CMK (cell line): ENCODE measurements at places on chromosomes 1 and 21.

DNA sequence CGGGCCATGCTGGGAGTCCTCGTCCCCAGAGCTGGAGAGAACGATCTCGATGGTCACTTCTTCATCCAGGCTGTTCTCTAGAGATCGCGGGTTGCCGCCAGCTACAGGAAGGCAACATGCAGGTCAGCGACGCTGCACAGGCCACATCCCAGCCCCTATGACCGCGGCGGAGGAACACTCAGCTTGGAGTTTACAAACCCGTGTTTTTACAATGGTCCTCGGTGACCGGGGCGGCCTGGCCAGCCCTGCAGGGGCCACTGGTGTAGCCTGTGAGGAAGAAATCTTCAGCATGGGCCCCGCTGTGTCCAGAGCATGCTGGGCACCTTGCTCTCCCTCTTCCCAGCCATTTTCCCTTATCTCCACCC lies 30.5 kb downstream of the ZNF496 start:
- DNase-seq = no peak

- no peak for DNase-seq
These were observed 131.7 kb downstream of the HHIPL2 start for GRCh38 chr1:222416001-222416791.

GRCh38 chr1:167554028-167554779 lies 642 bp upstream of the CREG1 start:
- DNase-seq = no peak

GRCh38 chr1:151292207-151293030 lies 10.3 kb downstream of the ZNF687 start:
- DNase-seq = no peak

GRCh38 chr1:234543442-234544086 lies 64.6 kb upstream of the TARBP1 start:
- no peak for DNase-seq

GRCh38 chr1:24912376-24913273 lies 17.5 kb downstream of the RUNX3 start:
- DNase-seq = no peak

DNA sequence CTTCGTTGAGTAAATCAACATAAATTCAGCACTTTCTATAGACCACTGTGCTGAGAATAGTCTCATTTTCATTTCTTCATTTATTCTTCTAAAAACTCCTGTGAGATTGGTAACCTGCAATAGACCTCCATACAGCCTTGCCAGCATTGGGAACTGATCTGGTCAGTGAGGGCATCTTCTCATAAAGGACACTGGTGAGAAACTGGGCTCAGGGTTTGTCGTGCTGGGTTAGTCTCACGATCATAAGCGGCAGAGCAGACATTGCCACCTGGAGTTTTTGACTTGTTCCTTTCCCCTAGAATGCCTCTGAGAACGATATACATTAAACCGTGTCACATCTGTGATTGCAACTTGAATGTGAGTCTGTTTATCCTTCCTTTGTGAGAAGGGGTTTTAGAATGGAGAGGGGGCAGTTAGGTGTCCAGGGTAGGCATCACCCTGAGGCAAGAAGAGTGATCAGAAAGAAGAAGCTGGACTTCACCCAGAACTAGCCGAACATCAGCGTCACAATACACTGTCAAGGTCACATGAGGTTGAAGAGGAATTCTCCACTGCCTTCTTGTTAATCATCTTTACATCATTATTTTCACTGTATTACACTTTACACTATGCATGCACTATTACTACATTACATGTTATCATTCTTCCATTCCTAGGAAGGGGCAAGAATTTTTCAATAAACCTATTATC lies 1.4 kb upstream of the TTLL7 start:
- DNase-seq = no peak

DNA sequence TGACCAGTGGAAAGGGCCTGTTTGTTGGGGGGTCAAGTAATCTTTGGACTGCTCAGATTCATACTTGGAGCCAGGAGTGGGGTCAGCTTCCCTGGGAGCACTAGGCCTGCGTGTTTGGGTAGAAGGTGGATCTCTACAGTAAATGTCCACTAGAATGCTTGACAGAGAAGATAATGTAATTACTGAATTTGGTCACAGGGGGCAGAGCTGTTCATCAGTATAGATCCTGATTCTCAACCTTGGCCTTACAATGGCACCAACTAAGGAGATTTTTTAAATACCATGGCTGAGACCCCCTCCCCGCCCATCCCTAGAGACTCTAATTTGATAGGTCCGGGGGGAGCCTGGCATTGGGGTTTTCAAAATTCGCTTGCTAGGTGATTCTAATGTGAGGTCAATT lies 217.5 kb upstream of the PLXNA2 start:
- DNase-seq = no peak

DNA sequence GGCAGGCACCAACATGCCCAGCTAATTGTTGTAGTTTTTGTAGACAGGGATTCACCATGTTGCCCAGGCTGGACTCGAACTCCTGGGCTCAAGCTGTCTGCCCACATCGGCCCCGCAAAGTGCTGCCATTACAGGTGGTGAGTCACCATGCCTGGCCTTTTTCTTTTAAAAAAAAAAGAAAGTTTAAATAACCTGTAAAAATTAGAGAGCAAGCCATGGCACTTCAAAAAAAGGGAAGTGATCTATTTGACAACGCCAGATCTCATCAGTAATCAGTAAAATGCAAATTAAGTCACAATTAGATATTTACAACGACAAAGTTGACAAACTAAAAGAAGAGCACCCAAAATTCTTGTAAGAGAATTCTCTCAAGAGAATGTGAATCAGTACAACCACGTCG lies 2.9 kb upstream of the RBBP5 start:
- no peak for DNase-seq

- DNase-seq = peak; percentile 44
These were observed 2.3 kb downstream of the SPEN start for GRCh38 chr1:15849775-15850324.

DNA sequence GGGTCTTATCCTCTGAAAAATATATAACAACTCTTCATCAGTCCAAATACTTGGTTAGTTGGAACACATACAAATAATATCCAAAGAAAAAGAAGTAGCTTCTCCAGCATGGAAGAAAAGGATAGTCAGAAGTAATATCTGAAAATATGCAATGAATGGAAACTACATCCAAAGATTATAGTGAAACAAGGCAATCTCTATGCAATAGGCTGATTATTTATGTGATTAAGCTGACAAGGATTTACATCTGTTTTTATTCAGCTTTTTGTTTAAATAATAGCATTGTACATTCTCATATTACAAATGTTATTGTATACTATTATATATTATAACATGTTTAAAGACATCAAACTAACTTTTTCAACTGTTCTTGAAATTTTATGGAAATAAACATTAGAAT lies 15.3 kb upstream of the TGFBR3 start:
- DNase-seq = no peak

DNA sequence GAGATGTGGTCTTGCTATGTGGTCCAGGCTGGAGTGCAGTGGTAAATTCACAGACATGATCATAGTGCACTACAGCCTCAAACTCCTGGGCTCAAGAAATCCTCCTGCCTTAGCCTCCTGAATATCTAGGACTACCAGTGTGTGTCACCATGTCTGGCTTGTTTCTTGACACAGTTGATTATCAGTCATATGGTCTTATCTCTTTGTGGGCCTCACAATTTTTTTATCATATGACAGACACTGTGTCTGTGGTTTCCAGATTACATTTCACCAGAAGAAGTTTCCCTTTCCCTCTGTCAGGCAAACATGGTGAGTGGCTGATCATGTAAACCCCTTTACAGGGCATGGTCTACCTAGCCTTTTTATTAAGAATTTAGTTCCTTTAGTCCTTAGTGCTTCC lies 96.1 kb downstream of the HFM1 start:
- DNase-seq = peak; percentile 65

- DNase-seq = peak; percentile 55
These were observed 4.2 kb downstream of the YBX1 start for GRCh38 chr1:42686418-42686817.

DNA sequence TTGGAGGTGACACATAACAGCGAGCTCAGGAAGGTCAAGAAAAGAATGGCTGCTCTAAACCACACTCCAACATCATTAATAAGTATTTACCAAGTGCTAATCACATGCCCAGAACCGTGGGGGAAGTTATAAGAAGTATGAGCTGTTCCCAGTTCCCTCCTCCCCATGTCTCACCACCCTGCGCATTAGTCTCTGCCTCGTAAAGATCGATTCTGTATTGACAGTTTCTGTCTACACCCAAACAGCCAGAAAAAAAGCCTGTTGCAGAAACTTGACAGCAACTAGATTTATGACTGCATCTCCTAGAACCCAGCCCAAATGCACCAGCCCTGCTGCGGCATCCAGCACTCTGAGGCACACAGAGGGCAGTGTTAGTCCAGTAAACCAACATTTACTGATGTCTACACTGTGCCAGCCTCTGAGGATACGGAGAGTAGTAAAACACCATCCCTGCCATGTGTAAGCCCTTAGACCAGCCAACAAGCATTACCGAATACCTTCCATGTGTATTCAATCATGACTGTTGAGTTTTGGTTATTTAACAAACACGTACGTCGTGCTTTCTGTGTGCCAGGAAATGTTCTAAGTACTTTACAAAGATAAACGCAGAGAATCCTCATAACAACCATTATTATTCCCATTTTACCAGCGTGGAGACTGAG lies 63.6 kb upstream of the ZBTB40 start:
- no peak for DNase-seq

DNA sequence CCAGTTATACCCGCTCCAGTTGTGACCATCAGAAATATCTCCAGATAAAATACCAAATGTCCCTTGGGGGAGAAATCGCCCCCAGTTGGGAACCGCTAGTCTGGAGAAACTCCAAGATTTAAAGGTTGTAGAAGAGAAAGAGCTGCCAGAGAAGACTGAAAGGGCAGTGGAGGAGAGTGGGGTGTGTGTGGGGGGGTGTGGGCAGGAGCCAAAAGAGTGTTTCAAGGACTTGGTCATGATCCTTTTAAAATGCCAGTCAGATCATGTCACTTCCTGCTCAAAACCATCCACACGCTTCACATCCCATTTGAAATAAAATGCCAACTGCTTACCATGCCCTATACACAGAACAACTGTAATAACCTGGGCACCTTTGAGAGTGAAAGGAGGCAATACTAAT lies 3.4 kb upstream of the HEYL start:
- DNase-seq = no peak

DNA sequence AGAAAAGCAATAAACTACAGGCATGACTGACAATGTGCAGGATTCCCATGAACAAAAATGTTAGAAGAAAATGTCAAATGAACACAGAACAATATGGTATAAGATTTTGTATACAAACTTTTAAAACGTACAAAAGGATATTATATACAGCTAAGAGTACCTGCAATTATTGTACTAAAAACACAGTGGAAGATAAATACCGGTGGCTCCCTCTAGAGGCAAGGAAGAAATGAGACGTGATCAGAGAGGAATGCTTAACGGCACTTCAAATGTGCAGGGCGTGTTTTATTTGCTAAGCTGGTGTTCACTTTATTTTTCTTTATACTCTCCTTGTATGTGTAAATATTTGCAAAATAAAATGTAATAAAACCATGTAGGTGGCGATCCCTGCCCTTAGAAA lies 191.8 kb upstream of the SAMSN1 start:
- peak; percentile 75 for DNase-seq

GRCh38 chr21:42225571-42226155 lies 6.7 kb downstream of the ABCG1 start:
- no peak for DNase-seq

DNA sequence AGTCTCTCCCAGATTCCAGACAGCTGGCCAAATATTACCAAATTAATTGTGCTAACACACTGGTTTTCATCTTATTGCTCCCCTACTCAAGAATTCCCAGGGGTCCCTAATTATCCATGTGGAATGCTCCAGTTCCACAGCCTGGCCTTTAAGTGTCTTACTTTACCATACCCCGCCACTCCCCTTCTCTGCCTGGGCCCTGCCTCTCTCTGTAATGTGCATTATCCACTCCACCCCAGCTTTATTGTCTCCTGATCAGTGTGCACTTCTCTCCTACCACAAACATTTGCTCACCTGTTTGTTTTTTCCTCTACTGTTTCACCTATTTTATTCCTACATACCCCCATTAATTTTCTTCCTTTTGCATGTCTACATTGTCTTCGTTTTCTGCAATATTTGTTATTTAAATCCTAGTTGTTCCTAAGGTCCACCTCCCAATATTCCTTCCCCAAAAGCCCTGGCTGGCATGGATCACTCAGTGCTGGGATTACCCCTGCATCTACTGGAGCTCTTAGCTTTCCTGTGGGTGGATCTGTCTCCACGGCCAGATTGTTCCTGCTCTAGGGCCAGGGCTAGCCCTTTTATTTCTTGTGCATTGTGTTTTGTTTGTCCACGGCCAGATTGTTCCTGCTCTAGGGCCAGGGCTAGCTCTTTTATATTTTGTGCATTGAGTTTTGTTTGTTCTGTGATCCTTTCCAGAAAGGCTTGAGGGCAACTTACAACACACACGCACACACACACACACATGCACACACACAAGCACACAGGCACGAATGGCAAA lies 33.4 kb upstream of the ATP1B1 start:
- DNase-seq = no peak

- no peak for DNase-seq
These were observed 717.0 kb upstream of the TMPRSS15 start for GRCh38 chr21:19120591-19120990.

GRCh38 chr1:43881415-43881814 lies 52.2 kb upstream of the ARTN start:
- peak; percentile 96 for DNase-seq

- no peak for DNase-seq
These were observed 97.3 kb downstream of the USH2A start for GRCh38 chr1:216325946-216326345.

- DNase-seq = no peak
These were observed 187.5 kb downstream of the ADSS2 start for GRCh38 chr1:244264163-244264562.

DNA sequence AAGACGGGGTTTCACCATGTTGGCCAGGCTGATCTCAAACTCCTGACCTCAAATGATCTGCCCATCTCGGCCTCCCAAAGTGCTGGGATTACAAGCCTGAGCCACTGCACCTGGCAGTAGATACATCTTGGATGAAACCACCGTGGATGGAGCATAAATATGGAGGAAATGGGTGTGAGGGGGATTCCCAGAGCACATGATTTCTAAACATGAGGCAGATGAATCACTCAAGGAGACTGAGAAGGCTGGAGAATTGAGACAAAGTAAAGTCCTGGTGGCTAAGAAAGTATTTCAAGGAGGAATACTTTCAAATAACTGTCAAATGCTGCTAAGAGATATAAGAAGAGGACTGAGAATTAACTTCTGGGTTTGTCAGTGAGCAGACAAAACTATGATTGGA lies 5.4 kb upstream of the PGBD5 start:
- DNase-seq = no peak
